ENCODE measurements at places on chromosomes 6 and 20. TPM values are rescaled to one million over a fixed set of nuclear protein-coding genes. Genes with fewer than 3 reads are reported as not detected.

DNA sequence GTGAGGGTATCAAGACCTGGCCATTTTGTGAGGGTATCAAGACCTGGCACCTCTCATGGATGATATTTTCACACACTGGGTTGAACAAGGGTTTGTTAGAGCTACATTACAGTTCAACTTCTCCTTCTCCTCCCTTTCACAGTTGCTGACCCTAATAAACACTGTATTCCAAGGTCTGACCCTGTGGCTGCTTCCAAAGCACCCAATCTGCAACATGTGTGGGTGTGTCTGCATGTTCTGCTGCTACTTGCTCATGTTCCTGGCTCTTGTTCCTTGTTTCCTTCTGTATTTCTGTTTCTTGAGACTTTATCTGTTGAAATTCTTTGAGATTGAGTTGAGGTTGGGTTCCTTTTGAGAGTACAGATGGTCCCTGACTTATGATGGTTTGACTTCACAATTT lies 162.1 kb upstream of the GMDS start:
- DNase-seq, result no peak
- no peak overlapping the region for H3K27ac ChIP-seq
- no peak overlapping the region for H3K4me3 ChIP-seq
- no peaks in the 10 kb centered on the region for H3K27me3 ChIP-seq

The RRBP1 gene
- total RNA-seq, result 82.3 TPM

GRCh38 chr20:1623501-1624205 lies 3.8 kb upstream of the SIRPB1 start:
- H3K4me1 ChIP-seq, result peaks cover 89% of the 10 kb centered on the region
- no peak overlapping the region for H3K4me3 ChIP-seq
- peaks cover 56% of the 10 kb centered on the region for H3K36me3 ChIP-seq
- no peak overlapping the region for H3K27ac ChIP-seq
- no peaks in the 10 kb centered on the region for H3K27me3 ChIP-seq

- peaks cover 38% of the 10 kb centered on the region for H3K4me1 ChIP-seq
- peak overlapping the region; percentile 47 for H3K4me3 ChIP-seq
- peaks cover 10% of the 10 kb centered on the region for H3K36me3 ChIP-seq
- DNase-seq, result no peak
These were observed 5.8 kb downstream of the GABBR1 start for GRCh38 chr6:29626948-29627754.

GRCh38 chr20:19872001-19872400 lies 113.9 kb downstream of the RIN2 start:
- no peaks in the 10 kb centered on the region for H3K36me3 ChIP-seq
- no peak overlapping the region for H3K4me3 ChIP-seq
- H3K27ac ChIP-seq, result no peak overlapping the region

GRCh38 chr6:116376149-116376548 lies 5.4 kb downstream of the DSE start:
- H3K4me3 ChIP-seq, result no peak overlapping the region
- H3K27ac ChIP-seq, result no peak overlapping the region
- peaks cover 6% of the 10 kb centered on the region for H3K4me1 ChIP-seq
- DNase-seq, result no peak
- no peaks in the 10 kb centered on the region for H3K36me3 ChIP-seq

- no peaks in the 10 kb centered on the region for H3K36me3 ChIP-seq
- H3K4me1 ChIP-seq, result peaks cover 9% of the 10 kb centered on the region
- H3K4me3 ChIP-seq, result no peak overlapping the region
- H3K27me3 ChIP-seq, result peaks cover 2% of the 10 kb centered on the region
- DNase-seq, result no peak
- H3K27ac ChIP-seq, result no peak overlapping the region
These were observed 19.0 kb upstream of the SERINC1 start for GRCh38 chr6:122490607-122491006.
